ENCODE measurements at places on chromosomes 4 and X. TPM values are rescaled to one million over a fixed set of nuclear protein-coding genes. Genes with fewer than 3 reads are reported as not detected.

DNA sequence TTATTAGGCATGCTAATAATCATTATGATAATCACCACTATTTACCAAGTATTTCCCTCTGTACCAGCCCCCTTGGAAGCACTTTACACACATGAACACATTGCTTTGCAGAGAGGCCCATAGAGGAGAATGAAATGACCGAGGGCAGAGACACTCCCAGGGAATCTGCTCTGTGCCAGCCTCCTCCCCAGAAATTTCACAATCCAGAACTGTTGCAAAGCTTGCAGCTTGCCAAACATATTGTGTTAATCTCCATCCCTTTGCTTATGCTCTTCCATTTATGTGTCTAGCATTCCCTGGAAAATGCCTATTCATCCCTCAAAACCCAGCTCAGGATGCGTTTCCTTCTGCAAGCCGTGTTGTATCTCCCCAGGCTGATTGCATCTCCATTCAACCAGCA lies 37.8 kb downstream of the CYTL1 start:
- no peak for DNase-seq

- DNase-seq = no peak
These were observed 197.3 kb upstream of the PGRMC2 start for GRCh38 chr4:128484896-128485295.

The CT45A5 gene
- not detected for total RNA-seq

DNA sequence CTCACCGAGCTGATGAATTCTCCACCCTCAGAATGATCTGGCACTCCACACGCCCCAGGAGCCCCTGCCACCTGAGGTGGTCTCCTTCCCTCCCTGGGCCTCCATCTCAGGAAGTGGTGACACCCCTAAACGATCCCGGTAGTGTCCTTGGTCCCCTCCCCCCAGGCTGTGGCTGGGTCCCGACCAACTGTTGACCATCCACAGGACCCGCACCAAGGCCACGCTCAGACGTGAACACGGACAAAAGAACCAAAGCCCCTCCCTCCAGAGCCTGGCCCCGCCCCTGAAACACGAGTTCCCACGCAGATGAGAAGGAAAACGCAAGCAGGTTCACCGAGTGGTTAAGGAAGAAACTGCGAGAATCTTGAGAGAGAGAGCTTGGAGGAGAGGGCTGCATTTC lies 16.6 kb downstream of the LRPAP1 start:
- no peak for DNase-seq

DNA sequence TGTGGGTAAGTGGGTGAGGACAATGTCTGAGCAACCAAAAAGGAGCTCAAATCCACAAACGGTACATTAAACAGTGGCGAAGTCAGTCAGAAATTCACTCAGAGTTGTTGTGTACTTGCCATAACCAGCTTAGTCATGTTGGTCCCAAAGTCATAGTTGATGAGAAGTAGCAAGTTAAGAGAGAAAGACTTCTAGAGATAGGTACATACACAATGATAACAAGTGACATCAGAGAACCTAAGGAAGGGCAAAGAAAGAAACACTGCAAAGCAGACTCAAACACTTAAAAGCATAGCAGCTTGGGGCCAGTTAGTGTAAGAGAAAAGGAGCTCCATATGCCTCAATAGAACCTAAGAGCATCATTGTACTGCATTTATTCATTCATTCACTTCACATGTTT lies 30.2 kb downstream of the DYNLT3 start:
- no peak for DNase-seq
